ENCODE measurements at places on chromosomes 5 and 9.

DNA sequence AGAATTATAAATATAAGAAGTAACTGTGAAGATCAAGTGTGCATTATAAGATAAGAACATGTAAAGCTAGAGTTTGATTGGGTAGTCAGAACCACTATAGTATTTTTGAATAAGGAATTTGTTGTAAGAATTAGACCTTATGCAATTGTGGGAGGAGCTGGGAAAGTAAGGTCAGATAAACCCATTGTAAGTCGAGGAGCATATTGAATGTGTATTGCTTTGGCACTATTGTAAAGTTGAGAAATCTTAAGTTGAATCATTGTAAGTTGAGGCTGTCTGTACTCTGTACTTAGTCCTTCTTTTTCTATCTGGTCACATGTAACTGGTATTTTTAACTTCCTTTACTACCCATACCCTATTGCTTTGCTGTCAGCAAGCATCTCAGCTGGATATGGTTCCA lies 158.7 kb downstream of the CCDC171 start:
- no peak for DNase-seq

GRCh38 chr5:67249590-67249895 lies 52.9 kb upstream of the CD180 start:
- DNase-seq: no peak

- no peak for DNase-seq
Observed at GRCh38 chr9:114954956-114955582, 24.7 kb upstream of the TNFSF8 start.

- no peak for DNase-seq
Observed at GRCh38 chr5:66810848-66811261, 214.7 kb downstream of the MAST4 start.

GRCh38 chr9:112771359-112772214 lies 21.0 kb downstream of the SNX30 start:
- no peak for DNase-seq

DNA sequence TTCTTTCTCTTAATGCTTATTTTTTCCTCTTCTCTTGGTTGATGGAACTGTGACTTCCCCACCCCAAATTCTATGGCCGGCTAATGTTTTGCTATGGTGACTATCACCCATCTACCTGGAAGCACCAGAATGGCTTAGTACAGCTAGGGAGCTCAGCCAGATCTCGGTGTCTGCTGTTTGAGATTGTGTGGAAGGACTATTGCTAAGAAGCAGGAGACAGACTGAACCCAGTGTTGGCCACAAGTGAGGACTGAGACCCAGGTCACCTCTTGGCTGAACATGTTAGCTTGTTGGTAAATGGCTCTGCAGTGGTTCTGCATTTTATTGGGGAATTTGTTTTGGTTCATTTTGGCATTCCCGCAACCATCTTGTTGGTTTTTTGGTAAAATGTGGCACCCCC lies 2.7 kb downstream of the PRRC2B start:
- no peak for DNase-seq

DNA sequence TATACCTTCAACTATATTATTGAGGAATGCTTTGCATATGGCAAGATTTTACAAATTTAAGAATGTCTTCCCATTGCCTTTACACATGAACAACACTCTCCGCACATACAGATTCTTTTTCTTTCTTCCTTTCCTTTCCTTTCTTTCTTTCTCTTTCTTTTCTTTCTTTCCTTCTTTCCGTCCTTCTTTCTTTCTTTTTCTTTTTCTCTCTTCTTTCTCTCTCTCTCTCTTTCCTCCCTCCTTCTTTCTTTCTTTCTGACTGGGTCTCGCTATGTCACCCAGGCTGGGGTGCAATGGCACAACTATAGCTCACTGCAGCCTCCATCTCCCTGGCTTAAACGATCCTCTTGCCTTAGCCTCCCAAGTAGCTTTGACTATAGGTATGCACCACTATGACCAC lies 13.8 kb downstream of the WDR31 start:
- DNase-seq: no peak

GRCh38 chr9:135320331-135320730 lies 159.3 kb upstream of the PPP1R26 start:
- no peak for DNase-seq

DNA sequence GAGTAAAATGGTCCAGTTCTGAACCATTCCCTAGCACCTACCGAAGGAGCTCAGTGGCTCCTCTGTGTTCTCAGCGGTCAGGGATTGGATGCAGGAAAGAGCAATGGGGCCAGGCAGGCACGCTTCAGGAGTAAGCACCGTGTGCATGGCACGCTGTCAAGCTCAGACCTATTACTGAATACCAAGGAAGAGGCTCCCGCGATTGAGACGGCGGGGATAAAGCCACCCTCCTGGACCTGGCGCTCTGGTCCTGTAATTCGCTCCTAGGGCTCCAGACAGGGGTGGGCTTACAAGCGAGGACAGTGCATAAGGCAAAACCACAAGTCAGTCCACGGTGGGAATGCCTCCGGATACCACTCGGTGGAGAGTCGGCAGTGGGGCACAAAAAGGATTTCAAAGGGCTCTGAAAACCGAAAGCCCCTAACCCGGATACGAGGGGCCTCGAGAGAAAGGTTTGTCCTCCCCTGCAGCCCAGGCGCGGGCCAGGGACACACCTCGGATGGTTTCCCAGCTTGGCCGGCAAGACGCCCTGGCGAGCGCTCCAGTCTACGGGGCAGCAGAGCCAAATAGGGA lies 988 bp downstream of the OXCT1 start:
- DNase-seq: no peak

GRCh38 chr5:52684051-52684450 lies 103.7 kb upstream of the ITGA1 start:
- no peak for DNase-seq

DNA sequence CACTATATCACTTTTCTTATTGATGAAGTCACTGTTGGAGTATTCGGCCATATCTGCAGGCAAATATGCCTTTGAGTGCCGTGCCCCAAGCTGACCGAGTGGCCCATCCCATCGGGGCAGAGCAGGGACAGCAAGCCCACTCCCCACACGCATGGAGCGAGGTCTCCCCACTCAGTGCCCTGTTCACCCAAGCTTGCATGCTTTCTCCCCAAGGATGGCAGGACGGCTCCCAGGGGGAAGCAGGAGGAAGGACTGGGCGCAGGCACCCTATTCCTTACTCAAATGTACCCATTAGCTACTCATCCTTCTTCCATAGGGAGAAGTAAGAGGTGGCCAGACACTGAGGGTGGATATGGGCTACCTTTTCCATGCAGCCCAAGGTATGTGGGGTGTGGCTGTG lies 309.0 kb downstream of the IRX1 start:
- no peak for DNase-seq

- DNase-seq: no peak
Observed at GRCh38 chr9:105359892-105360291, 87.9 kb upstream of the FSD1L start.

DNA sequence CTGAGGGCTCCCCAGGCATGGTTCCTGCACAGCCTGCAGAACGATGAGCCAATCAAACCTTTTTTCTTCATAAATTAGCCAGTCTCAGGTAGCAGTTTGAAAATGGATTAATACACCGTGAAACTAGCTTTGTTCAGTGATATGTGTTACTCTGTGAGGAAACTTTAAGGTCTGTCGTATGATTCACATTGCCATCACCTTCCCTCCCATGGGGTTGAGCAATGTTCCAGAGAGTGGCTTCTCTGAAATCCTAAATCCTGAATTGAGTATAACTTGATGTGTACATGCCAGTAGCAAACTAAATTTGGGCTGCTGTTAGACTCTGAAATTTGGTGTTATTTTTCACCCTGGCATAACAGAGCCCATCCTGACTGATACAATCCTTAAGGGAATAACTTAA lies 866.4 kb upstream of the C9orf72 start:
- no peak for DNase-seq

- no peak for DNase-seq
Observed at GRCh38 chr5:105903069-105903468, 1767.7 kb downstream of the EFNA5 start.

DNA sequence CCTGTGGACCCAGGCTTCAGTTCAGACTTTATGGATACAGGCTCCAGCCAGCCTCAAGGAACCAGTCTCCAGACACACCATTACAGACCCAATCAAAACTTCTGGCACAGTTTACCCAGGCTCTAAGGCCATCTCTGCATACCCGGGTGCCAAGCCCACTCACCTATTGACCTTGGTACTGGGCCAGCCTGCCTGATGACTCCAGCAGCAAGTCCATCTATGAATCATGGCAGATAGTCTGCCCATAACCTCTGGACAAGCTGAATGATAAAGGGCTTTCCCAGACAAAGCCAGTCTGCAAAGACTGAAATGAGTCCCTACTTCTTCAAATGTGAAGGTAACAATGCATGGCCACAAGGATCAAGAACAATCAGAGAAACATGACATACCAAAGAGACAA lies 1327.1 kb upstream of the C9orf72 start:
- no peak for DNase-seq

- DNase-seq: peak; percentile 36
Observed at GRCh38 chr5:90022711-90023053, 386.9 kb downstream of the CETN3 start.

DNA sequence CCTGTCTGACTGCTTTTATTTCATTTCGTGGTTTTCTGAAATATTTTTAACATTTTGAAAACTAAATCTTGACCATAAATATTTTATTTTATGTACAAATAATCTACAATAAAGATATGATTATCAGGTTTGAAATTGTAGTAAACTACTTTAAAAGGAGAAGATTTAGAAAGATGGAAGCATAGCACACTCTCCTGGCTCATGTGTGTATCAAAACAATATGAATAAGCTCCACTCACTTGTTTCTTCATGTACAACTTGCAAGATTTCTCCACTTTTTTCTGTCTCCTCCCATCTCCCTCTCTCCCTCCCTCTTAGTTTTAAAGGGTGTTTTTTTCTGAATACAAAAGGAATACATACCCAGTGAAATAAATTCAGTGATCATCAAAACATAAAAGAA lies 15.4 kb upstream of the VPS13A start:
- DNase-seq: no peak

GRCh38 chr9:98010445-98010844 lies 27.3 kb downstream of the ANP32B start:
- DNase-seq: no peak

DNA sequence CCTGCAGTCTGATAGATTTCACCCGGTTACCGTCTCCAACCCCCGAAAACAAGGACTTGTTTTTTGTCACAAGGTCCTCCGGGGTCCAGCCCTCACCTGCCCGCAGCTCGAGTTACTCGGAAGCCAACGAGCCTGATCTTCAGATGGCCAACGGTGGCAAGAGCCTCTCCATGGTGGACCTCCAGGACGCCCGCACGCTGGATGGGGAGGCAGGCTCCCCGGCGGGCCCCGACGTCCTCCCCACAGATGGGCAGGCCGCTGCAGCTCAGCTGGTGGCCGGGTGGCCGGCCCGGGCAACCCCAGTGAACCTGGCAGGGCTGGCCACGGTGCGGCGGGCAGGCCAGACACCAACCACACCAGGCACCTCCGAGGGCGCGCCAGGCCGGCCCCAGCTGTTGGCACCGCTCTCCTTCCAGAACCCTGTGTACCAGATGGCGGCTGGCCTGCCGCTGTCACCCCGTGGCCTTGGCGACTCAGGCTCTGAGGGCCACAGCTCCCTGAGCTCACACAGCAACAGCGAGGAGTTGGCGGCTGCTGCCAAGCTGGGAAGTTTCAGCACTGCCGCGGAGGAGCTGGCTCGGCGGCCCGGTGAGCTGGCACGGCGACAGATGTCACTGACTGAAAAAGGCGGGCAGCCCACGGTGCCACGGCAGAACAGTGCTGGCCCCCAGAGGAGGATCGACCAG lies 121.3 kb downstream of the DAB2IP start:
- no peak for DNase-seq

DNA sequence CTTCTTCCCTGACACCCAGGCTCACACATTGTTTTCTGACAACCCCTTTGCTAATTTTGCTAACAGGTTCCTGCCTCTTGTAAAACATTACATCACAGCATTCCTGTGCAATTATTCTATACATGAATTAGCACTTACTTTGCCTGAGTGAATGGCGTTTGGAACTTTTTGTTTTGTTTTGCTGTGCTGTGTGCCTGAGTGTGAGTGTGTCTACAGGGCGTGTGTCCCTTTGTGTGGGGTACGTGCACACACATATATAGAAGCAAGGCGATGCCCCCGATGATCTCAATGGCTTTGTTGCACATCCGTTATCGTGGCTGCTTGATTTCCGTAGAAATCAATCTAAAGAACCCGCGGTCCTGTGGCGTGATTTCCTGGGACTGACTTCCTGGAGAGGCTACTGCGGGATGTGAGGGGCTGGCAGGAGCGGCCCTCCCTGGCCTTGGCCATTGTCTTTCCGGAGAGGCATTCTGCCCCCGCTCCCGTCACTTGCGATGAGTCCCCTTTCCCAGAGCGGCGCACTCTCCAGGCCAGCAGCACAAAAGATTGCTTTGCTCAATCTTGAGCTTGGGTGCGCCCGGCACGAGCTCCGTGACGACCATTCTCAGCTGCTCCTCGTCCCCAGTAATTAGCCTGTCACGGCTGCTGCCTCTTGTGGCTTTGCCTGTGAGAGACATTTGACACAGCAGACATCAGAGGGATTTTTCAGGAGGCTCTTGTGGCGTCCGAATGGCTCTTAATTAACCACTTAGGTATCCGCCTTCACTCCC lies 398.1 kb upstream of the IRX1 start:
- DNase-seq: no peak

GRCh38 chr5:103120607-103121200 lies 603 bp downstream of the PPIP5K2 start:
- no peak for DNase-seq

DNA sequence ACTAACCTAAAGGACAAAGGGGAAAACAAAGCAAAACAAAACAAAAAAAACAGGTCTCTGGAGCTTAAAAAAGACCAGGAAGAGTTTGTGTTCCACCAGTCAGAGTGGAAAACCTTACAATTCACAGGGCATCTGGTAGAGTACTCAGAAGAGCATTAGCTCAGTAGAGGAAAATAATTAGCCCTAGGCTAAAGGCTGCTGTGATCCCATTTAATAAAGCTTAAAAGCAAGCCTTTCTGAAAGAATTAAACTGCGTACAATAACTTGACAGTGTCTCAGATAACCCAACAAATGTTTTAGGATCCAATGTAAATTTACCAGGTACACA lies 7.3 kb downstream of the ECM2 start:
- no peak for DNase-seq

GRCh38 chr9:107237873-107238272 lies 45.2 kb upstream of the RAD23B start:
- DNase-seq: peak; percentile 14

- no peak for DNase-seq
Observed at GRCh38 chr5:111583758-111584203, 71.4 kb upstream of the STARD4 start.

DNA sequence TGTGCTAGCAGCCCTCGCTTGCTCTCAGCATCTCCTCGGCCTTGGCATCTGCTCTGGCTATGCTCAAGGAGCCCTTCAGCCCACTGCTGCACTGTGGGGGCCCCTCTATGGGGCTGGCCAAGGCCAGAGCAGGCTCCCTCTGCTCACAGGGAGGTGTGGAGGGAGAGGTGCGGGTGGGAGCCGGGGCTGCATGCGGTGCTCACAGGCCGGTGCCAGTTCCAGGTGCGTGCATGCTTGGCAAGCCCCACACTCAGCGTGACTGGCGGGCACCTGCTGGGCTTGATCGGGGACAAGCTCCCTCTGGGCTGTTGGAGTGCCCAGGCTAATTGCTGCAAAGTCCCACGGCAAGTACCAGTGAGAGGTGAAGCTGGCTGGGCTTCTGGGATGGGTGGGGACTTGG lies 170.5 kb downstream of the TRIM36 start:
- no peak for DNase-seq

Measured in NCI-H460 (cell line).